IgD-negative memory B cell (primary cell): ENCODE measurements at places on chromosomes 7 and 10. TPM values are rescaled to one million over a fixed set of nuclear protein-coding genes. Genes with fewer than 3 reads are reported as not detected.

Gene CALCR
- polyA plus RNA-seq = not detected

Gene TBX20
- polyA plus RNA-seq = not detected

Gene SSC4D
- polyA plus RNA-seq = not detected

Gene HOXA7
- polyA plus RNA-seq = 1.0 TPM

Gene TMEM236
- polyA plus RNA-seq = not detected

Gene INHBA
- polyA plus RNA-seq = not detected

Gene WDR11
- polyA plus RNA-seq = 38.1 TPM

Gene TAC1
- not detected for polyA plus RNA-seq

Gene NODAL
- not detected for polyA plus RNA-seq

Gene PON3
- polyA plus RNA-seq = not detected

Gene TRIM50
- polyA plus RNA-seq = not detected

Gene LMOD2
- not detected for polyA plus RNA-seq

Gene IKZF1
- 213 TPM for polyA plus RNA-seq

Gene GJD4
- not detected for polyA plus RNA-seq

Gene NUP205
- polyA plus RNA-seq = 18.0 TPM

Gene CDHR3
- 0.36 TPM for polyA plus RNA-seq

Gene CCDC146
- 1.0 TPM for polyA plus RNA-seq

Gene AMPH
- polyA plus RNA-seq = not detected

Gene C10orf105
- polyA plus RNA-seq = not detected

Gene CEP55
- polyA plus RNA-seq = 0.53 TPM

Gene CHPF2
- polyA plus RNA-seq = 25.4 TPM

Gene KCNIP2
- 14.5 TPM for polyA plus RNA-seq

Gene TFAM
- 56.0 TPM for polyA plus RNA-seq

Gene BHLHA15
- polyA plus RNA-seq = 5.3 TPM

Gene HABP2
- not detected for polyA plus RNA-seq

Gene ZNF273
- polyA plus RNA-seq = 7.8 TPM

Gene NOS3
- 2.0 TPM for polyA plus RNA-seq

Gene CISD1
- polyA plus RNA-seq = 53.0 TPM

Gene NRP1
- not detected for polyA plus RNA-seq

Gene SPDYE2B
- not detected for polyA plus RNA-seq

Gene CACUL1
- 23.9 TPM for polyA plus RNA-seq

Gene HUS1
- 38.3 TPM for polyA plus RNA-seq

Gene PROSER2
- polyA plus RNA-seq = not detected

Gene PRRT4
- 0.21 TPM for polyA plus RNA-seq

Gene RSPH10B
- polyA plus RNA-seq = not detected

Gene MYOZ1
- polyA plus RNA-seq = not detected

Gene ANKRD7
- polyA plus RNA-seq = not detected

Gene GNAI1
- polyA plus RNA-seq = 0.10 TPM

Gene DGKB
- not detected for polyA plus RNA-seq

Gene TAS2R4
- not detected for polyA plus RNA-seq

Gene ARHGAP19
- polyA plus RNA-seq = 7.3 TPM

Gene LRRC17
- not detected for polyA plus RNA-seq

Gene BAMBI
- polyA plus RNA-seq = 0.70 TPM

Gene IL15RA
- polyA plus RNA-seq = 6.4 TPM

Gene IFIT3
- 16.9 TPM for polyA plus RNA-seq
